ENCODE measurements at places on chromosomes 13 and 19.

DNA sequence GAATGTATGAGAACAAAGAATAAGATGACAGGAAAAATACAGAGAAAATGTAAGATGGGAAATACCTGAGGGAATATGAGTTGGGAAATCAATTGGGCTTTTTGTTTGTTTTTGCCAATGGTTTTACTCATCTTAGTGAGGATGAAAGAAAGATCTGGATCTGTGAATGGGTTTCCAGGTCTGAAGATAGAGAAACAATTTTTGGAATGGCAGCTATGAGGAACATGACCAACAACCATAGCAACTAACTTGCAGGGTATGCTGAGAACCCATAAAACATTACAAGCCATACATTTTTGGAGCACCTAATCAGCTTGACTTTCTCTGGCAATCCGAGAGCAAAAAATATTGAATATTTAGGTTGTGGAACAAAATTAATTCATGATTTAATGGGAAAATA is 290.0 kb downstream of the KCTD12 start:
- no peak for DNase-seq

DNA sequence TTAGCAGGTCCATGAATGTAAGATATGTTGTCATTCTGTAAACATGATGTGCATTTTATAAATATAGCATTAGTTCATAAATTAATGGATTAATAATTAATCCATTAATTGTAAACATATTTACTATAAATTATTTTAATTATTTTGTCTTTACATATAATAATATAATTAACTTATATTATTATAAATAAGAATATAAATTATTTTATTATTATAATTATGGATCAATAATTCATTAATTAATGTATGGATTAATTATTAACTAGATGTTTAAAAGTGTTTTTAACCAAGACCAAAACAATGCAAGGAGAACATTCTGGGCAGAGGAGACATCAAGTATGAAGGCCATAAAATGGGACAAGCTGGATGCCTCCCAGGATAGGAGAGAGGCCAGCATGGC is 72.0 kb downstream of the RUBCNL start:
- no peak for DNase-seq

GRCh38 chr19:50331221-50331993 is 2.2 kb upstream of the KCNC3 start:
- DNase-seq = no peak

DNA sequence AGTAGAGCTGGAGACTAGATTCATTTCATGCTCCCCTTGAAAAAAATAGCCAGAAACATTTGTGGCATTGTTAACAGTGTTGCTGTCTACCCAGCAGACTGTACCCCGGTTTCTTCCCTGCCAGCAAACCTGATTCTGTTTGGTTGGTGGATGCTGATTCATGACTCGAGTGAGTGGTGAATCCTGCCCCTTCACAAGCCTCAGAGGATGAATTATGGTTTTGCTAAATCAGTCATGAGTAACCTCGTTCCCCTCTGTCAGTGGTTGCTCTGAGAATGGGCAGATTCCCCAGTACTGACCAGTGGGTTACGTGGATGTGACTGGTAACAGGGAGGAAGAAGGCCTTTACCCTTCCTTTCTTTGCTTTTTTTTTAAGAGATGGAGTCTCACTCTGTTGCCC is 10.1 kb downstream of the NLRP12 start:
- DNase-seq = no peak

GRCh38 chr13:25905611-25906010 is 146.2 kb downstream of the SHISA2 start:
- no peak for DNase-seq

Data from NT2/D1 (cell line).